ENCODE measurements at places on chromosomes 6 and 20.

DNA sequence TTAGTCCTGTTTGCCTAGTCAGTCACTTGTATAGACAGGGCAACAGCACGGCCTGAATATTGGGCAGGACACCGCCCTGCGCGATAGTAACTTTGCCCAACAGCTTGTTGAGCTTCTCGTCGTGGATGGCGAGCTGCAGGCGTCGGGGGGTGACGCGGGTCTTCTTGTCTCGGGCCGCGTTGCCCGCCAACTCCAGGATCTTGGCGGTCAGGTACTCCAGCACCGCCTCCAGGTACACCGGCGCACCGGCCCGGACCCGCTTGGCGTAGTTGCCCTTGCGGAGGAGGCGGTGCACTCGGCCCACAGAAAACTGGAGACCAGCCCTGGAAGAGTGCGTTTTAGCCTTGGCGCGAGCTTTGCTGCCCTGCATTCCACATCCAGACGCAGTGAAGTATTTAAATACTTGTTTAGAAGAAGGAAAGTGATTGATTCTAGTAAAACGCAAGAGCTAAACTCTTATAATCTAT lies 92.8 kb upstream of the BTN3A2 start:
- DNase-seq: no peak

DNA sequence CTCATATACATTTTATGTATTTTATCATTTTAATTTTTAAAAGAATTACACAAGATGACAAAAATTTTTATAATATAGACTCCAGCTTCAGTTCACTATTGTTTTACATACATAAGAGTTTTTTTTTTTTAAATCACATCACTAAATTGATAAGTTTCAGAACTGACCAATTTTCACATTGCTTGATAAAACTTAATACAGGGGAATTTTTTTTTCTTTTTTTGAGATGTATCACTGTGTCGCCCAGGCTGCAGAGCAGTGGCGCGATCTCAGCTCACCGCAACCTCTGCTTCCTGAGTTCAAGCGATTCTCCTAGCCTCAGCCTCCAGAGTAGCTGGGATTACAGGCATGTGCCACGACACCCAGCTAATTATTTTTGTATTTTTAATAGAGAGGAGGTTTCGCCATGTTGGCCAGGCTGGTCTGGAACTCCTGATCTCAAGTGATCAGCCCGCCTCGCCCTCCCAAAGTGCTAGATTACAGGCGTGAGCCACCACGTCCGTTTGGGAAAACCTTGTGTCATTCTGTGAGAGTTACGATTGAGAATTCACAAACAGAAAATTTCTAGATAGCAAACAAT lies 36.6 kb upstream of the BTN3A2 start:
- DNase-seq: no peak

GRCh38 chr20:39089029-39089428 lies 126.9 kb downstream of the DHX35 start:
- no peak for DNase-seq

DNA sequence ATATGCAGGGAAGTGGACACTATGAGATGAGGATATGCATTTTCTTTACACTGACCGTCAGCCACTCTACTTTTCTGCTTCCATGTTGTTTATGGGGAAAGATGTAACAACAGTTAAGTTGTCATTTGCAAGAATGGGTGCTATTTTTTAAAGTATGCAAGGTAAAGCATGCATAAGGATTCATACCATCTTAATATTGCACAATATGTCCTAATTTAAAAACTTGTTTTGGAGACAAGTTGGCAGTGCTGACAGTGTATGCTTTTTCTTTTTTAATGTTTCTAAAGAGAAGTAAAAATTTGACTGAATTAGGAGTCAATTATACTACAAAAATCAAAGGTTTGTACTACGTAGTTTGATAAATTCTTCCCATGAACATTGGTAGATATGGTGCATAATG lies 435.4 kb downstream of the MMUT start:
- DNase-seq: no peak

DNA sequence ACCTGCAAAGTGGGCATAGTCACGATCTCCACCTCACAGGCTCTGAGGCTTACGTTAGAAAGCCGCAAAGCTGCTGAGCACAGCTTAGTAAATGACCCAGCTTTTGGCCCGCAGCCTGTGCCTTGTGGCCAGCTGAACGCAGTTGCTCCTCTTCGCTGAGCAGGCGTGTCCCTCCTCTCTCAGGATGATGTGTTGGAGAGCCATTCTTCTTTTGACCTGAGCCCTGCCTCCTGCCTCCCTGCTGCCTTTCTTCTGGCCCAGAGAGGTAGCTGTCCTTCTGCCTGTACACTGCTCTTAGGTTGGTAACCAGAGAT lies 47.6 kb upstream of the MYL9 start:
- DNase-seq: peak; percentile 43

DNA sequence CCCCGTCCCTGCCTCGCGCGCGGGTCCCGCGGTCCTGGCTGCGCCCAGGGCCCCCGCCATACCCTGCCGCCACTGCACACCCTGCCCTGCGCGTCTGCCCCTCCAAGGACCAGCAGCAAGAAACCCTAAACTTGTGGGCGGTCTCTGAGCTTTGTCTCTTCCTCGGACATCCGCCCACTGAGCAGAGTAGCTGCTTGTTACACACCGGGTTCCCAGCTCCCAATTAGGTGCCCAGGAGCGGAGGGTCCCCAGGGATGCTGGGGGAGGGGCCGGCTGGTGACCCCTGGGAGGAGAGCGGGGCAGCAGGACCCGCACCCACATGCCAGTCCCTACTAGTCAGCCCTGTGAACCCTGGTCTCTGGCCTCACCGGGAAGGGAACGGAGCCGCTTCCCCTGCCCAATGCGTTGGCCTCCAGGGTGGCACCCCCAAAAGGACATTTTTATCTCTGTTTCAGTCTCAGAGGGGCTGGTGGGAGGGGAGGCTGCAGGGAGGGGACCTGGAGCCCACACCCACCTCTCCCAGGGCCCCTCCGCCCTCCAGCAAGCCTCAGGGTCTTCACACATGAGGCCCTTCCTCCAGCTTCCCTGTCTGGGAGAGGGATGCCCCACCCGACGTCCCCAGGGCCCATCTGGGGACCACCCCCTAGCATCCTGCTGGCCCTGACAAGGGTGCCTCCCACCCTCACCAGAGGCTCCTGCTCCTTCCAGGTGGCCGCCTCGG lies 10.5 kb downstream of the STMN3 start:
- DNase-seq: no peak

DNA sequence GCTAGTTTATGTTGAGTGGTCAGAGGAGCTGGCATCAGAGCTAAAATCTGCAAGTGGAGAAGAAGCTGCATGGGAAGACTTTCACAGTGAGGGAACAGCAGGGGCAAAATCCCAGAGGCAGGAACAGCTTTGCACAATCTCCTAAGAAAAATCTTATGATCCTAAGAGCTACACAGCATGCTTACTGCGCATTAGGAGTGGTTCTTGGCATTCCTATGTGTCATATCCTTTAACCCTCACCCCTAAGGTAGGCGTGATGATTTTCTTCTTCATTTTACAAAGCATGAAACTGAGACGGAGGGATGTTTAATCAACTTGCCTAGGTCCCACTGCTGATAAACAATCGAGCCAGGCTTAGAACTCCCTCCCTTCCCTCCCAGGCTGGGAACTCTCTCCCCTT lies 313.6 kb upstream of the SULF2 start:
- DNase-seq: no peak

DNA sequence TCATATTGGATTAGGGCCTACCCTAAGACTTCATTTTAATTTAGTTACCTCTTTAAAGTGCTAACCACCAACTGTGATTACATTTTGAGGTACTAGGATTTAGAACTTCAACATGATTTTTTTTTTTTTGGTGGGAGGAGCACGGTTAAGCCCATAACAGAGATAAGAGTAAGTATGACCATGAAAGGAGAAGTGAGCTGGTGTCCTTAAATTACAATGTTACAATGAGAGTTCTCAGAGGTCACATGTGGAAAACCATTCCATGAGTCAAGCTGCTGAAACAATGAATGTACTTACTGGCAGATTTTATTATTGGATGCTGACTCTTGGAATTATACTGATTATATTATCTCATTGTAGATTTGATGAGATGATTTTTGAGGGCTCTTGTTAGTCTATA lies 779.3 kb upstream of the CITED2 start:
- DNase-seq: no peak

- no peak for DNase-seq
These were observed 27.0 kb downstream of the CLIC5 start for GRCh38 chr6:45988635-45989034.

DNA sequence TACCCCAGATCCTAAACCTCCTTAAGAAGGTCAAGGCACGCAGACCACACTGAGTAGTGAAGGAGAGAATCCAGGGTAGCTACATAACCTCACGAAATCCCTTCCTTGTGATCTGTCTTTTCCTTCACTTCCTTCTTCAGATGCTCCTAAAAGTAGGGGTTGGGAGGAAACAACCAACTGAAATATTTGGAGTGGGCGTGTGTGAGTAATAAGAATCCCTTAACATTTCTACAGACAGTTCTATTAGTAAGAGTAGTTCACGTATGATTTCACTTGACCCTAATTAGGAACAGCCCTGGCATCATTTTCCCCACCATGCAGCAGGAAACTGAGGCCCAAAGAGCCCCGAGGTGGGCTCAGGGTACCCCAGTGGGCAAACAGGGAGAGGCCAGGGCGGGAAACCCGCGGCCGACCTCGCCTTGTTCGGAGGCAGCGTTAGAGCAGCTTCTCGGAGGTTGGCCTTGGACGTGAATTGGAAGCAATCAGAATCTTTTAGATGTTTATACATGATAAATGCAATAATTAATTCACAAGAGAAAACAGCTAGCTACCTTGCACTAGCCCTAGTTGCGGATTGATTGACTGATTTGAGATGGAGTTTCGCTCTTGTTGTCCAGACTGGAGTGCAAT lies 859 bp upstream of the RAE1 start:
- no peak for DNase-seq

GRCh38 chr6:31336896-31337496 lies 20.0 kb downstream of the HLA-B start:
- DNase-seq: no peak

GRCh38 chr20:6976106-6976900 lies 208.8 kb downstream of the BMP2 start:
- no peak for DNase-seq

- no peak for DNase-seq
These were observed 10.2 kb upstream of the MMS22L start for GRCh38 chr6:97293198-97293696.

DNA sequence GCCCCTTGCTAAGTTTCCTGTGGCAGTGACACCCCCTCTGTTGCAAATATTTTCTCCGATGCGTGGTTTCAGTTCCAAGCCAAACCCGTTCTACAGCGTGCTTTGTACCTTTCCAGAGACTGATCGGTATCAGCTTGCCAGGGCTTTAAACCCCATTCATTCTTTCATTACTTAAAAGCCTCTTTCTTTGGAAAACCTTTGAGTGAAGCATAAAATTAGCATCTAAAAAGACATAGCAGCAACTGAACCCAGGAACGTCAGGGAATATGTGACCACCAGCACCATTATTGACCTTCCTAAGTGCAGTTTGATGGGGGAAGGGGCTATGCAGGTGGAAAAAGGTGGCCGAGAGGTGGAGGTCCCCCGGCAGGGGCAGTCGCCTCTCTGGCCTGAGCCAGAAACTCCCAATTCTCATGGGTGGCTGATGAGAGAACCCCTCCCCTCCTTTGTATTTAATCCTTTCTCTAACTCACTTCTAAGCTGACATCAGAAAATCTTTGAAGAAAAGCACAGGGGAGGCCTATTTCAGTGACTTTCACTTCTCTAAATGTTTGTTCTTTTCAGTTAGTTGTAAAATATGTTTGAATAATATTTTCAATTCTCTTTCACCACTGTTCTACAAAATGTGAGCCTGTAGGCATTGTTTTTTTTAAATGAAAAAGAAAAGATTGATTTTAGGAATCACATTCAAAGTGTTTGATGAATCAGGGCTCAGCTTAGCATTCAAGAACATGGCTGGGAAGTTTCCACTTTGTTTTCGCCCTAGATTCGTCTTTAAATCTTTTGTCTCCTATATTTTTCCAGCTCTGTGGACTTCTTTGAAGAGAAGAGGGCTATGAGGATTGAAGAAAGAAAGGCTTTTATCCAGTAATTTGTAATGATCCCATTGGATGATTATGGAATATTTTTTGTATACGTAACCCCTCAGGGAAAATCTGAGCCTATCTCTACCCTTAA lies 89.2 kb downstream of the RSPH3 start:
- DNase-seq: no peak

DNA sequence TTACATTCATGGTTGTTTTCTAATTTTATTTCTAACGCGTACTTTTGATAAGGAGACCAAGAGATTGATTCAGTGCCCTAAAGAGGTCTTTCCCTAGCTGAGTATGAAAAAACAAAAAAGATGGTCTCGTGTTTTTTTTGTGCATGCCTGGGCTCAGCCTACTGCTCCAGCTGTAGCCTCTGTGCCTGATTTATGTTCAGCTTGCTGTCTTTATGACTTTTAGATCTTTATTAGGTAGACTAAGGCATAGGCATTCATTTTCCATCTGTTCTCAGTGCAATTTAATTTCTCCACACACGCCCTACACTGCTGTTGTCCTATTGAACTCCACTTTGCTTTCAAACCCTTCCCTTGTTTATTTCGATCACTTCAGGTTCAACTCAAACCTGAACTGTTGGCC lies 56.5 kb downstream of the OPRM1 start:
- DNase-seq: no peak

- DNase-seq: no peak
These were observed 263.7 kb upstream of the ARID1B start for GRCh38 chr6:156513504-156513903.

GRCh38 chr6:45722876-45723275 lies 292.8 kb downstream of the CLIC5 start:
- no peak for DNase-seq

GRCh38 chr20:43231829-43232228 lies 42.1 kb upstream of the PTPRT start:
- no peak for DNase-seq

- no peak for DNase-seq
These were observed 319.7 kb upstream of the MAN1A1 start for GRCh38 chr6:119669221-119669620.

DNA sequence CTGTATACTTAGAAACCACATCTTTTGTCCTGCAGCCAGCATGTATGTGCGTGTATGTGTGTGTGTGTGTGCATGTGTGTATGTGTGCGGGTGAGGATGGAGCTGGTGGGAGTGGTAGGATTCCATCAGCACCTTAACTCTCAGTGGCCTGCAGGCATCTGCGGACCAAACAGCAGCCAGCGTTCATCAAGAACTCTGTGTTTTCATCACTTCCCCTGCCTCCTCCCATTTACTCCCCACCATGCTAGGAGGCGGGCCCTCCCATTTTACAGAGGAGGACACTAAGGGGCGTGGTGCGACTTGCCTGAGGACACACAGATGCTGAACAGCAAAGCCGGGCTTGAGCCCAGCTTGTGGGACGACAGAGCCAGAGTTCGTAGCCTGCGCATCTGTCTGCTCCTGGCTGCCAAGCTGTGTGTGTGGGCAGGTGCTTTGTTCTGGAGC lies 8.9 kb downstream of the VSTM2L start:
- DNase-seq: no peak

DNA sequence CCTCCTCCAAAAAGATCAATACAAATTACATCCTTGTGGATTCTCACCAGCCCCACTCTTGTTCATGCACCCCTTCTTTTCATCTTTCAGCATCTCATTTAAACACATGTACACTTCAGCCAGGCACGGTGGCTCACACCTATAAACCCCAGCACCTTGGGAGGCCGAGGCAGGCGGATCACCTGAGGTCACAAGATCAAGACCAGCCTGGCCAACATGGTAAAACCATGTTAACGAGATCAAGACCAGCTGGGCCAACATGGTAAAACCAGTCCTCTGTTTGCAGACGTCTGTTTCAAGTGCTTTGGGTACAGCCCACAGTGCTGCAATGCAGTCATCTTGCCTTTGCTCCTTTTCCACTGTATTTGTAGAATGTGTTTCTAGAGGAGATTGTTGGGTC lies 45.3 kb downstream of the ZMYND8 start:
- no peak for DNase-seq

- no peak for DNase-seq
These were observed 34.8 kb downstream of the ELOVL2 start for GRCh38 chr6:11009353-11009752.

- DNase-seq: peak; percentile 18
These were observed 24.3 kb downstream of the RBL1 start for GRCh38 chr20:37071481-37071911.
